ENCODE measurements at places on chromosomes 1 and 21.

- peak; percentile 62 for DNase-seq
These were observed 683 bp downstream of the PPOX start for GRCh38 chr1:161166669-161167548.

DNA sequence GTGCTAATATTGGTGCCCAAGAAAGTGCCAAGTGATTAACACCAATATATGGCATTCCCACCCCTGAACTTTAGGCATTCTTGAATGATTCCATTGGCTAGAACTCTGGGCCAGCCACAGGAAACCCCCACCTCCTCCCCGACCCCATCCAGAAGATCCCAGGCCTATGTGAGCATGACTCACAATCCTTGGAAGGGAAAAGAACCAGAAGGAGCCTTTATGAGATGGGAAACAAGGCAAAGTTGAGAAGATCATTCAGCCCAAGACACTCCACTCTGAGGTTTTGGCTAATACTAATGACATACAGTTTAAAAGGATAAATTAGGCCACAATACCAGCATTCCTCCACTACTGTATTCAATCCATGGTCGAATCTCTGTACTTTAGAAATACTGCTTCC lies 21.8 kb downstream of the ELK4 start:
- DNase-seq: no peak

GRCh38 chr1:19376428-19377372 lies 64.6 kb downstream of the SLC66A1 start:
- no peak for DNase-seq

GRCh38 chr1:111222308-111223125 lies 5.0 kb upstream of the CHI3L2 start:
- peak; percentile 79 for DNase-seq

- DNase-seq: no peak
These were observed 23.6 kb upstream of the LY9 start for GRCh38 chr1:160772331-160772730.

DNA sequence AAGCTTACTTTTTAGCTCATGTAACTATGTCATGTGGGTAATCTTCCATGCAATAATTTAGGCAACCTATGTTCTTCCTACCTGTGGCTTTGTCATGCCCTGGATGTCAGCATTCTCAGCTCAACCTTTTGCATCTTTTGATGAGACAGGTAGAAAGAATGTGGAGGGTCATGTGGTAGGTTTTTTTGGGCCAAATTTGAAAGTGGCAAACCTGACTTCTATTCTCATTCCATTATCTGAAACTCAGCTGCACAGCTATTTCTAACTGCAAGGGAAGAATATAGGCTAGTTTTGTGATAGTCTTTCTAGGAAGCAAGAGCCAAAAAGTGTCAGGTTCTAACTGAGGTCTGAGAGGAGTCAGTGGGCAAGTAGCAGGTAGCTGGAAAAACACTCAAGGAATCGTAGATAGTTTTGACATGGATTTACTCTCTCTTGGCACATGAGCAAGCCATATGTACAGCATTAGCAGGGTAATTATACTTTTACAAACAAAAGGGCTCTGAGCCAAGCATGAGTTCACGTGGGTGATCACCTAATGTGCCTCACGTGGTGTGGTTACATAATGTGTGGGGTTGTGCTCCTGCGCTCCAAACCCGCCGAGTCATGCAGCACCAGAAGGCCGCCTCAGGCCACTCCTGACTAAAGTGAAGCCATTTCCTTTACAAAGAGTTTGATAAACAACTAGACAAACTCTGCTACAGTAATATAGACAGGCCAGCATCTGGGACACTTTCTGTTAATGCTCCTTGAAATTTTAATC lies 1013.8 kb downstream of the PLA2G4A start:
- DNase-seq: no peak

DNA sequence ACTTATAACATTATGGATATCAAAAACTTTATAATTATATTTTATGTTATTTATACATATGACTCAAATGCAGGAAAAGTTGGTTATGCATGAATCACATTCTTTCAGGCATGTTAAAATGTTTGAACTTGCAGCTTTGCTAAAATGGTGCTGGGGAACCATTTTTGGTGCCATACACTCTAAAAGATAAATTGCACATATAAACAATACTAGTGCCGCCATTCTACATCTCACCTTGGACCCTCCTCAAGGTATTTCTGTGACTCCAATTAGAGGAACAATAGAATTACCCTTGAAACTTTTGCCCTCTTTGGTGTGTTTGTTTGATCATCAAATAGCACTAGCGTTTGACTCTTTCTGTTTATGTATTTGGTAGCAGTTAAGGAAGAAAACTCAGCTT lies 997 bp downstream of the PRKACB start:
- DNase-seq: no peak

GRCh38 chr1:67978890-67979516 lies 71.4 kb downstream of the DIRAS3 start:
- no peak for DNase-seq

- DNase-seq: no peak
These were observed 93.1 kb upstream of the BCAR3 start for GRCh38 chr1:93774707-93775106.

DNA sequence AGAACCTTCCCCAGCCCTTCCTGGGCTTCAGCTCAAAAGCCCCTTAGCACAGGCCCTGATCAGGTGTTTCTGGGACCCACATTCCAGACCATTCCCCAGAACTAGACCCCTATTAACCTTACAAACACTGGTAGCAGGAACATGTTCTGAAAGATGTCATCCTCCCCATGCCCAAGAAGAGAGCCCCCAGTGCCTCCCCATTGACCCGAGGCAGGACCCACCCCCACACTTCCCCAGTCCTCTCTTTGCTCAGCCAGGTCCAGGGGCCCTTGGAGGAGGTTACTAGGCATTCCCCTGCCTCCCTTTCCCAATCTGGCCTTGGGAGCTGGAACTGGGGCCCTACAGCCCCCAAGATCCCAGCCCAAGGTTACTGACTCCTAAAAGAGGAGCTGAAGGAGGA lies 38.9 kb upstream of the HMGB4 start:
- no peak for DNase-seq

DNA sequence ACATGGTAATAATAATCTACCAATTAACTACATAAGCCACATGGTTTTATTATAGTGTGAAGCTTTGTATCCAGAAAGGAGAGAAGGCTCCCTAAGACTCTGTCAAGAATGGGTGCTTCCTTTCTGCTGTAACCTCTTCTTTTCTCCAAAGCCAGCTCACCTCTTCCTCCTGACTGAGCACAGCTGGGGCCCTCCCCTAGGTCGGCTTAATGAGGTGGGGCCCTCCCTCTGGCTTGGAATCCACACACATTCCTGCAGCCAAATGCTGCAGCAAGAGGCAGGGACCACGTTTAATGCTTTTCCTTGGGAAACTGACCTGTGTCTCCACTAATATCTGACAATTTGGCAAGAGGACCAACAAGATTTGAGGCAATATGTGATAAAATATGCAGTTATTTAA lies 94.8 kb downstream of the DSCAM start:
- DNase-seq: no peak

GRCh38 chr1:247551721-247552120 lies 2.8 kb downstream of the GCSAML start:
- DNase-seq: no peak

DNA sequence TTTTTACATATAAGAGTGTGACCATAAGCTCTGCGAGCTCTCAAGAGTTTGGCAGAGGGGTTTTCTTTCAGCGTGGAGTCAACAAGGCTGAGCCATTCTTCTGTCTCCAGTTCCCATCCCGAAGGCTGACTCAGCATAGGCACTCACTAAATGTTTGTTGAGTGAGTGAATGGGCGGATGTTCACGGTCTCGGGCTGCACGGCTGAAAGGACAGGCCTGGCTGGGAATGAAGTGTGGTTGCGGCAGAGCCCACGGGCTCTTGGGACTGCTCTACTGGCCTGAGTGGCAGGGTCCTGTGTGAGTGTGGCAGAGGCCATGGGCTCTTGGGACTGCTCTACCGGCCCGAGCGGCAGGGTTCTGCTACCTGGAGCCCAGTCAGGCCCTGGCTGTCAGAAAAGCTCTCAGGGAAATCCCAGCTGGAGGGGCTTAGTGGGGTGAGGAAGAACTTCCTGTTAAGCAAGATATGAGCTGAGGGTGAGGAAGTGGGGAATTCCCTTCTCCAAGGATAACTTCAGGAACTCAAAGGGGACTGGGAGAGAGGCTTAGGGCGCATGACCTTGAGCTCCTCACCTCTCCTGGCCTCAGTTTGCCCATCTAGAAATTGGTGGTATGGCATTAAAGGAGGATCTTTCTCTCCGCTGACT lies 56.6 kb upstream of the C1orf174 start:
- DNase-seq: no peak

DNA sequence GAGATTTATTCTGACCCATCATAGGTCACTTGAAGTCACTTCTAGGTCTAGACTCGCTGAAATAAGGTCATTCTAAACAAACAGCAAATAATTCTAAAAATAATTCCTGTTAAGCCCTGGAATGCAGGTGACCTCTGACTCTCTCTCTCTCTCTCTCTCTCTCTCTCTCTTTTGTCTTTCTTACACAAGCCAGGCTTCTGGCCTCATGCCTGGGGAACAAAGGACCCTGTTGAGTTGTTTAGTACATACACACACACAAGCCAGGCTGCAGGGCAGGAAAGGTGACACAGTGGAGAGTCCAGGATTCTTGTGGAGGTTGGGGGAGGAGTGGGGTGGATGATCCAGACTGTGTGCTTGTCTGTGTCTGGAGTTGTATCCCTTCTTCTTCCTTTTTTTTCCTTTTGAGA lies 4.0 kb upstream of the MEX3A start:
- DNase-seq: no peak

- no peak for DNase-seq
These were observed 85.9 kb downstream of the UROD start for GRCh38 chr1:45097944-45098343.

- no peak for DNase-seq
These were observed 201.7 kb downstream of the ROR1 start for GRCh38 chr1:63975481-63975880.

DNA sequence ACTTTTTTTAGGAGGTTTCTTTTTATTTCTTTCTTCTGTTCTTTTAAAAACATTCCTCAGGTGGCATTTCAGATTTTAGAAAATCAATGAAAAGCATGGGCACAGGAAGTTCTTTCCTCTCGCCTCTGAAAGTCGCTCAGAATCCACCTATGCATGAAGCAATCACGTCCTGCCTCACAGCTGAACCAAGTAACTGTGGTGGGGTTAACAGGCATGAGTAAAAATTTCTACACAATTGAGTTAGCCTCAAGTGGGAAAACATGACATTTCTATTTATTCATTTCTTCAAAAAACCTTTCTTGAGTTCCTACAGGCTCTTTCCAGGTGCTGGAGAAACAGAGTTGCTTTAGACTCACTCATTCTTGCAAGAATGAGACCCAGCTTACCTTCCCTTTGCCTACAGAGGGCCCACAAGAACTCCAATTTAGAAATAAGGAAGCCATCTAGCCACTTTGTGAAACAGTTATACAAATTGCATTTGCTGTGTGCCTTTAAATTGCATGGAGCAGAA lies 508.9 kb upstream of the PKN2 start:
- no peak for DNase-seq

DNA sequence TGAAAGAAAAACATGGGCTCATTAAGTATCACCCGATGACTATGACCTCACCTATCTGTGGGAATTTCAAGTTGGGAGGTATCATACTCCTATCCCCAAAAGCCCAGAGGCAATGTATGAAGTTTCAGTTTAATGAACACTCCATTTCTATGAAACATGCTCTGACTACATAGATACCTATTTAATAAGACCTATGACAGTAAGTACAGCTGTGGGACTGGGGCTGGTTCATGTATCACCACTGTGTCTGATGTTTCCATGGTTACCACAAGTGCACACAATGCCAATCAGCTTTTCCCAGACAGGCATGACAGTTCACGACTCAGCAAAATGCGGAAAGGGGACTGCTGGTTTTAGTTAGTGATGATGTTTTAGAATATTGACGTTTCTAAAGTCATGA lies 167.7 kb downstream of the SIPA1L2 start:
- DNase-seq: peak; percentile 36

DNA sequence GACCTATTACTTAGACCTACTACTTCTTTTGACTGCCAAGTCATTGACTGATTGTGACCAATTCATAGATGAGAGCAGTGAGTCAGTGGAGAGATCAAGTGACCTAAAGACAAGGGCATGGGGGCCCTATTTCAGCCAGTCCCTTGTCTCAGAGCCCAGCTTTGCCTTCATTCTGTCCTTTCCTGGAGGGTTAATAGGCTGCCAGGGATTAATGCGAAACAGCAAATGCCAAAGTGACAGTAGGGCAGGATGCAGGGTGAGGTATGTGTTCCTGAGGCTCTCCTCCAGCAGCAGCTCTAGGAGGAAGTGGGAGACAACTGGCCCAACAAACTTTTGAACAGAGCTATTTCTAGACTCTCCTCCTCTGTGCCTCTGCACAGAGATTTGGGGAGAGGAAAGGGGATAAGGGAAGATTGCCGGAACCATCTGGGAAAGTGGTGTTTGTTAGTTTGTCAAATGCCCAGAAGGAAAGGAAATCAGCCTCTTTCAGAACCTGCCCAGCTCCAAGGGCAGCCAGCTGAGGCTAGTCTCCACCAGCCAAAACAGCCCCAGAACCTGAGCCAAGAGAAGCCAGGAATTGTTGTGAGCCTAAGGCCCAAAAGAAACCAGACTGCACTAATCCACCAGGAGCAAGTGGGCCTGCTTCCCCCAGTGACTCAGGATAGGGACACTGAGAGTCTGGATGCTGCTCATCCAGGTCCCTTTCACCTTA lies 4.9 kb upstream of the S100A3 start:
- no peak for DNase-seq

DNA sequence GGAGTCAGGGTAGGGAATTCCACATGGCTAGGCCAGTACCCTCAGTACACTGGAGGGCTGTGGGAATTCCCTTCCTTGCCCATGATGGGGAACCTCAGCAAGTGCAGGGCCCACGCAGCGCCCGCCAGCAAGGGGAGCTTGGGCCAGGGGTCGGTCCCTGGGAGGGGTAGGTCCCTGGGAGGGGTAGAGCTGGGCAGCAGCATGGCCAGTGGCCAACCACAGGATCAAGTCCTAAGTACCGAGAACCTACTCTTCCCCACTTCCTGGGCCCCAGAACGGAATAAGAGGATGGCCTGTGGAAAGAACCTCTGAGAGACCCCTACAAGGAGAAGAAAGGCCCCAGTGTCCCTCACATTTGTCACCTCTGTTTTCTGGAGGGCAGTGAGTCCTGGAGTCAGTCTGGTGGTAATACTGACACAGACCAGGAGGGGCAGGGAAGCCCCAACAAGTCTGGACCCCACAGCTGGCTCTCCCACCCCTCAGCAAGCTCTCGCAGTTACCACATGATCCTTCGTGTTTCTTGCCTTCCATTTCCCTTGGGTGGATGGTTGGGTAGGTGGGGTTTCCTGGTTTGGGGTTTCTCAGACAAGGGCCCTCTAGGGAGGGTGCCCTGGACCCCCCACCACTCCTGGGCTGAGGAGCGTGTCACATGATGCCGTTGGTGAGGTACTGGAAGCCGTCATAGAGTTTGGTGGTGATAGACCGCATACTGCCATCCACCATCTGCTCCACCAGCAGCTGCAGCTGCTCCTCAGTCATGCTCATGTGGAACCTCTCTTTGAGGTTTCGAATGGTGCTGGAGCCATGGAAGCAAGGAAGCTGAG lies 10.3 kb downstream of the ZNF687 start:
- DNase-seq: no peak

DNA sequence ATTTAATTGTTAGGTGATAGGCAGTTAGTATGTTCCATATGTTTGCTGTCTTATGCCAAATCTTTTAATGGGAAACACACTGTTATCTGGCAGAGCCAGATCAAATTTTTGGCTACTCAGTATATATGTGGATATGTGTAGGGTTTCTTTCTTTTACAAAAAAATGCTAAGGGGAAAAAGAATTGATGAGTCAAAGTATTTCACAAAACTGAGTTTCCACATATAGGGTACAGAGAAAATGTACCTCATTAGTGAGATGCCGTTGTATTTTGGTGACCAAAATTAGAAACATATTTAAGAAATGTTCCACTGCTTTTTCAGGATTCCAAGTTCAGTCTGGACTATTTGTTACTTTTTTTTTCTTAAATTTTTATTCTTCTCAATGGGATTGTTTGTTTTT lies 201.2 kb upstream of the PTGFR start:
- DNase-seq: no peak

Data from NCI-H1417 (cell line).